ENCODE measurements at places on chromosomes 2 and 18. TPM values are rescaled to one million over a fixed set of nuclear protein-coding genes. Genes with fewer than 3 reads are reported as not detected.

The SLC40A1 gene
- total RNA-seq = 44.0 TPM

The HRH4 gene
- 0.33 TPM for total RNA-seq

The EVA1A gene
- 0.41 TPM for total RNA-seq

The VWC2L gene
- total RNA-seq = not detected

The CTNNA2 gene
- total RNA-seq = not detected

The SLC5A7 gene
- total RNA-seq = not detected

The CNDP1 gene
- total RNA-seq = not detected

The TCF23 gene
- 0.08 TPM for total RNA-seq

The HOXD12 gene
- not detected for total RNA-seq

The ALPI gene
- not detected for total RNA-seq

The KRTCAP3 gene
- total RNA-seq = 0.63 TPM

The RESP18 gene
- not detected for total RNA-seq

The RFX8 gene
- total RNA-seq = not detected

The SCN3A gene
- 0.99 TPM for total RNA-seq

The PAX8 gene
- total RNA-seq = 0.44 TPM

The UGT1A7 gene
- not detected for total RNA-seq

The CD302 gene
- total RNA-seq = 17.2 TPM

The AAMP gene
- total RNA-seq = 50.5 TPM

The NCKAP5 gene
- 6.0 TPM for total RNA-seq

The TANC1 gene
- 59.7 TPM for total RNA-seq

The CXCR4 gene
- total RNA-seq = 3.2 TPM

The SCN7A gene
- total RNA-seq = 22.3 TPM

The CDK5R2 gene
- total RNA-seq = not detected

The RND3 gene
- 26.9 TPM for total RNA-seq

The OTOS gene
- not detected for total RNA-seq

Measured in left ventricle myocardium inferior (tissue), 1 donor.